ENCODE measurements at places on chromosomes 5 and 9.

- DNase-seq = no peak
These were observed 57.0 kb downstream of the ECPAS start for GRCh38 chr9:111427186-111427585.

- no peak for DNase-seq
These were observed 51.6 kb upstream of the TAS2R1 start for GRCh38 chr5:9681706-9682105.

GRCh38 chr9:77877976-77878375 lies 153.6 kb downstream of the GNAQ start:
- DNase-seq = no peak

DNA sequence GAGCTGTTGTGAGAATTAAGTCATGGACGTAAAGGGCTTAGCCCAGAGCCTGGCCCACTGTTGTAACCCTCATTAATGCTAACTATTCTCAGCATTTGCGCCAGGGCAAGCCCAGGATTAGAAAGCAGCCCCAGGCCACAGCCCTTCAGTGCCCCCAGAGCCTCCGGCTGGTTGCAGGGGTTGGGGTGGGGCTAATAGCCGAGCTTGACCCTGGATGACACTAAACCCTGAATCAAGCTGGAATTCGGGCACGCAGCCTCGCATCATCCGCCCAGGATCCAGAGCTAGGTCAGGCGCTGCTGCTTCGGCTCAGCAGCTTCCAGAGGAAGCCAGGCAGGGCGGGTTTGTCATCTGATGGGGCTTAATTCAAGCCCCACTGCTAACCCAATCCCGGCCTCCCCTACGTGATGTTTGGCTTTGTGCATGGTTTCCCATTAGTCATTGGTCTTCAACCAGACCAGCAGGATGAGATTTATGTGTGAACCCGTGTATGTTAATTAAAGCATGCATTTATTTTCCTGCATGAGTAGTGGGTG lies 1.2 kb upstream of the MEGF9 start:
- no peak for DNase-seq

- DNase-seq = no peak
These were observed 259.3 kb downstream of the ROR2 start for GRCh38 chr9:91690540-91691249.

GRCh38 chr9:135588886-135589595 lies 27.5 kb downstream of the PAEP start:
- DNase-seq = no peak

- DNase-seq = no peak
These were observed 56.1 kb downstream of the EHMT1 start for GRCh38 chr9:137674976-137675320.

DNA sequence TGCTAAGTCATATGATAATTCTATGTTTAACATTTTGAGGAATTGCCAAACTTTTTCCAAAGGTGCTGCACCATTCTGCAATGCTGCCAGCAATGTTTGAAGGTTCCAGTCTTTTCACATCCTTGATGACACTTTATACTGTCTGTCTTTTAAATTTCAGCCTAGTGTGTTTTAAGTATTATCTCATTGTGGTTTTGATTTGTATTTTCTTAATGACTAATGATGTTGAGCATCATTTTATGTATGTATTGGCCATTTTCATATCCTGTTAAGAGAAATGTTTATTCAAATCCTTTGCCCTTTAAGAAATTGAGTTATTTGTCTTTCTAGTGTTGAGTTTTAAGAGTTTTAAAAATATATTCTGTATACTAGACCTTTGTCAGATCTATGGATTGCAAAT lies 5.0 kb upstream of the TEX48 start:
- DNase-seq = no peak

- DNase-seq = no peak
These were observed 102.1 kb upstream of the DMRT1 start for GRCh38 chr9:739362-739761.

DNA sequence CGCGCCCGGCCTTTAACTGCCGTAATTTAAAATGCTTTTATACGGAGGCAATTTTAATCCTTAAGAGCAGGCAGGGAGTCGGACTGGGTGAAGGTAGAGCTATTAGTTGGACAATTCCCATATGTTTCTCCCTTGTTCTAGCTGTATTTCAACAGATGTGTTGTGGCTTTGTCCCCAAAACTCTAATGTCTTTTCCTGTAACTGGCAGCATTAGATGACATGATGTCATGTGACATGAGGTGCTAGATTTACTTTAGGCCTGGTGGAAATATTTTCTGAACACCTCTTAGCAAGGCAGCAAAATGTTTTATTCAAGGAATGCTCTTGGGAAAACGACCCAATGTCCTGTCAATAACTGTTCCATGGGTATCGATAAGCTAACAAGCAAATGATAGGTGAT lies 8.5 kb downstream of the MYO10 start:
- no peak for DNase-seq

DNA sequence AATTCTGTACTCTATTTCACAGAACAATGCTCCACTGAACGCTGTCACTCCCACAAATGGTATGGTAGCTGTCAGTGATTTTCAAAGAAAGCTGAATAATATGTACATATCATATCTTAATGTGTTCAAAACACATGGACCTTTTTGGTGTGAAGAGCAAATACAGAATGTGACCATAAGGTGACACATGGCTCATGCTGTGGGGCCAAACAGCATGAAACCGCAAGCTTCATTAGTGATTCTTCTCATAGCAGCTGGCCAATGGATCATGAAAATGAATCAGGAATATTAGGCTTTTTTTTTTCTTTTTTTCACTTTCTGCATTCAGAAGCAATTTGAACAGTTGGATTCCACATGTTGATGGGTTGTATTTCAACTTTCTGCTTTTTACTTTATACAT lies 54.9 kb upstream of the CDH9 start:
- DNase-seq = no peak

- no peak for DNase-seq
These were observed 24.7 kb downstream of the BTF3 start for GRCh38 chr5:73522989-73523388.

GRCh38 chr9:98310752-98311392 lies 55.4 kb upstream of the TBC1D2 start:
- no peak for DNase-seq

- no peak for DNase-seq
These were observed 208.5 kb upstream of the TUT7 start for GRCh38 chr9:86562691-86563090.

- no peak for DNase-seq
These were observed 87.7 kb upstream of the CKMT2 start for GRCh38 chr5:81145329-81145935.

- no peak for DNase-seq
These were observed 45.2 kb downstream of the UBE2QL1 start for GRCh38 chr5:6493681-6494454.

GRCh38 chr5:143921525-143922311 lies 109.8 kb downstream of the HMHB1 start:
- DNase-seq = no peak

DNA sequence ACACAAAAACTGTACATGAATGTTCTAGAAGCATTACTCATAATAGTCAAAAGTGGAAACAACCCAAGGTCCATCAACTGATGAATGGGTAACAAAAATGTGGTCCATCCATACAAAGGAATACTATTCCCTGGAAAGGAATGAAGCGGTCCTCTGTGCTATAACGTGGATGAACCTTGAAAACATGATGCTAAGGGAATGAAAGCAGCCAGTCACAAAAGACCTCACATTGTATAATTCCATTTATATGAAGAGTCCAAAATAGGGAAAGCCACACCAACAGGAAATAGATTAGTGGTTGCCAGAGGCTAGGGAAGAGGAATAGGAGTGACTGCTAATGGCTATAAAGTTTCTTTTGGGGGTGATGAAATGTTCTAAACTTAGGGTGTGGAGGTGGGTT lies 22.7 kb upstream of the BARHL1 start:
- no peak for DNase-seq

DNA sequence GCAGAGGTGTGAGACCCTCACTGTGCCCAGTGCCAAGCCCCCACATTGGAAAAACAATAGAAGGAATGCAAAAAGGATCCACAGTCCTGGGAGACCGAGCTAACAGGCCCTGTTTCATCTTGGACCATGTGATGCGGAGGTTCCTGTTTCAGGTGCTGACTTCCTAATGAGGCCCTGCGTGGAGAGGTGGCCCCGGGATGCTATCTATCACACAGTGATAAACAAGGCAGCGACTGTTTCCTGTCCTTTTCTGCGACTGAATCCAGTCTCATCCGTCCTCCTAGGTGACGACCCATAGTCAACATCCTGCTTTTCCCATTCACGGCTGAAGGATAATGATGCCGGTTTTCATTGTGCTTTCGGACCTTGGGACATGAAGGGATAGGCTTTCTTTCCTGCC lies 56.4 kb upstream of the BOD1 start:
- no peak for DNase-seq
